ENCODE measurements at places on chromosomes 5 and 9.

- no peak for DNase-seq
Observed at GRCh38 chr9:5436441-5436840, 1.3 kb downstream of the PLGRKT start.

DNA sequence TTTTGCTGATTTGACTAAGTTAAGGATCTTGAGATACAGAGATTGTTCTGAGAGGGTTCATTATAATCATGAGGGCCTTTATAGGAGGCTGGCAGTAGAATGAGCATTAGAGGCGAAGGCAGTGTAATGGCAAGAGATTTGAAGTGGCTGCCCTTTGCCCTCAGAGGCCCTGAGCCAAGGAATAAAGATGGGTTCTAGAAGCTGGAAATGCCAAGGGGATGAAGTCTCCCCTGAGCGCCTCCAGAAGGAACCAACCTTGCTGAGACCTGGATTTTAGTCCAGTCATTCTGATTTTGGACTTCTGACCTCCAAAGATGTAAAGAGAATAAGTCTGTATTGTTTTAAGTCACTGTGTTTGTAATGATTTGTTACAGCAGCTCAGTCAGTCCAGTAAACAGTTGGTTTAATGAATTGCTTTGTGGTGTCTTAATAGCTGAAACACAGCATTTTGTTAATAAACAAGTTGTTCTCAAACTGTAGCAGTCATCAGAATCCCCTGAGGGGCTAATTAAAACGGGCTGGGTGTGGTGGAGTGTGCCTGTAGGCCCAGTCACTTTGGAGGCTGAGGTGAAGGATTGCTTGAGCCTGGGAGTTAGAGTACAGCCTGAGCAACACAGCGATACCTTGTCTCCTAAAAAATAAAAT lies 23.2 kb downstream of the GLRX start:
- DNase-seq: no peak

GRCh38 chr5:35826554-35826953 lies 30.1 kb upstream of the IL7R start:
- DNase-seq: peak; percentile 48

GRCh38 chr5:114411380-114411931 lies 49.6 kb downstream of the KCNN2 start:
- no peak for DNase-seq

- DNase-seq: no peak
Observed at GRCh38 chr5:111385970-111386831, 126.1 kb downstream of the STARD4 start.

GRCh38 chr5:59785676-59786333 lies 107.7 kb downstream of the PDE4D start:
- DNase-seq: no peak

DNA sequence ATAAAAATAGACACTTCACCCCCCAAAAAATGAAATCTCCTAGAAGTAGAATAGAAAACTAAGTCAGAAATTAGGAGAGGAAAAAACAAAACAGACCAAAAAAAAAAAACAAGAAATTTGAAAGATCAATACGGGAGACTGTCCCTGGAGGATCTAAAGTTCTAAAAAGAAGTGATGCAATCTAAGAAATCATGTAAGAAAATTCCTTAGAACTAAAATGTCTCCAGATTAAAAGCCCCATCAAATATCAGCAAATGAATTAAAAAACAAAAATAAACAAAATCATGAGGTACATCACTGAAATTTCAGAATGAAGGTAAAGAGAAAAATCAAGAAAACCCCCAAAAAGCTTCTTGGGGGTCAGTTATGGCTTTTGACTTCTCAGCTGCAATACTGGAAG lies 13.5 kb downstream of the FNIP1 start:
- DNase-seq: no peak

Data from activated CD4-positive, alpha-beta T cell treated with anti-CD3 and anti-CD28 coated beads for 48 hours (primary cell).